Right hindlimb (tissue), 1 donor: ENCODE measurements at places on chromosomes 3 and 15.
A peak's percentile ranks its signal among the peaks of the same experiment; 100 is the strongest.

GRCh38 chr3:3665961-3666640, 133.1 kb upstream of the LRRN1 start:
- no peak for DNase-seq

DNA sequence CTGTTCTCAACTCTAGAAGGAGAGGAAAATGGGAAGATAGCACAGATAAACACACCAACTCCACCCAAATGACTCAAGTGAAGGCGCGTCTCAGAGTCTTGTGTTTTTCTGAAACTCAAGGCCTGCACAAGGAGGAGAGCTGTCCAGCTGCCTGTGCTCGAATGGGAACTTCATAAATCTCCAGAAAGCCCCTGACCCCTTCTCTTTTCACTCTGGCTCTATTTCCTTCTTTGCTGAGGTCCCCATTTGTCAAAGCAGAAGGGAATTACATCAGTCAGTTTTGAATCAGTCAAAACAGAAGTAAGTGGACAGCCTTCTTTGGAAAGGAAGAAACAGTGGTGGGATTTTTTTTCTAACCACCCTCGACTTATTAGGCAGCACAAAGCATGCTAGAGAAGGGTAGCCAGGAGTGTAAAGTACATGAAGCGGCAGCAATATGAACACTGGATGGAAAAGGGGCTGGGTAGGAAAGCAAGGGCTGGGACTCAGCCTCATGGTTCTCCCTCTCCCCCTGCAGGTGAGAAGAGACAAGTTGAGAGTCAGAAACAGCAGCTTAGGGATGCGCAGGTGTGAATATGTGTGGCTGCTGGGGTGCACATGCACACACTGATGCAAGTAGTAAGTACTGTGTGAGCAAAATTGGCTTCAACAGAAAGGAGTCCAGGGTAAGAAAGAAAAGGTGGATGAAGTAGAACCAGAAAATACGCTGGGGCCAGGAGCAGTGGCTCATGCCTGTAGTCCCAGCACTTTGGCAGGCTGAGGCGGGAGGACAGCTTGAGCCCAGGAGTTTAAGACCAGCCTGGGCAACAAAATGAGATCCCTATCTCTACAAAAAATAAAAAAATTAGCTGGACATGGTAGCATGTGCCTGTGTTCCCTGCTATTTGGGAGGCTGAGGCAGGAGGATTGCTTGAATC, 36.6 kb upstream of the MAGEF1 start:
- peak; percentile 14 for DNase-seq

GRCh38 chr3:123295171-123295900, 93.6 kb downstream of the SEC22A start:
- DNase-seq: no peak

- DNase-seq: no peak
Observed at GRCh38 chr3:128781164-128781563, 55.2 kb downstream of the RAB7A start.

DNA sequence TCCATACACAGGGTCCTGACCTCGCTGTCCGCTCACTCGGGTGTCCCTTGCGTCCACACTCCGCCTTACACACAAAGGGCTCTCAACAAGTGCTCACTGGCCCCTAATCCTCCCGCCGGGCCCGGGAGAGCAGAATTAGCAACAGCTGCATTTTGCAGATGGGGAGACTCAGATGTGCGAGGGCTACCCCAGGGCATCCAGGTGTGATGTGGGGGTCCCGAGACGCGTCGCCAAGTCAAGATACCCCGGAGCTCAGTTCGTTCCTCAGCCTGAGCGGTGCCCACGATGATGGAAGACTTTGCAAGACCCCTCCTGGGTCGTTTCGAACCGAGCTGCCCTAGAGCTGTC, 14.9 kb upstream of the WNT7A start:
- DNase-seq: no peak

- DNase-seq: peak; percentile 83
Observed at GRCh38 chr15:70101459-70102113, 3.9 kb upstream of the TLE3 start.

DNA sequence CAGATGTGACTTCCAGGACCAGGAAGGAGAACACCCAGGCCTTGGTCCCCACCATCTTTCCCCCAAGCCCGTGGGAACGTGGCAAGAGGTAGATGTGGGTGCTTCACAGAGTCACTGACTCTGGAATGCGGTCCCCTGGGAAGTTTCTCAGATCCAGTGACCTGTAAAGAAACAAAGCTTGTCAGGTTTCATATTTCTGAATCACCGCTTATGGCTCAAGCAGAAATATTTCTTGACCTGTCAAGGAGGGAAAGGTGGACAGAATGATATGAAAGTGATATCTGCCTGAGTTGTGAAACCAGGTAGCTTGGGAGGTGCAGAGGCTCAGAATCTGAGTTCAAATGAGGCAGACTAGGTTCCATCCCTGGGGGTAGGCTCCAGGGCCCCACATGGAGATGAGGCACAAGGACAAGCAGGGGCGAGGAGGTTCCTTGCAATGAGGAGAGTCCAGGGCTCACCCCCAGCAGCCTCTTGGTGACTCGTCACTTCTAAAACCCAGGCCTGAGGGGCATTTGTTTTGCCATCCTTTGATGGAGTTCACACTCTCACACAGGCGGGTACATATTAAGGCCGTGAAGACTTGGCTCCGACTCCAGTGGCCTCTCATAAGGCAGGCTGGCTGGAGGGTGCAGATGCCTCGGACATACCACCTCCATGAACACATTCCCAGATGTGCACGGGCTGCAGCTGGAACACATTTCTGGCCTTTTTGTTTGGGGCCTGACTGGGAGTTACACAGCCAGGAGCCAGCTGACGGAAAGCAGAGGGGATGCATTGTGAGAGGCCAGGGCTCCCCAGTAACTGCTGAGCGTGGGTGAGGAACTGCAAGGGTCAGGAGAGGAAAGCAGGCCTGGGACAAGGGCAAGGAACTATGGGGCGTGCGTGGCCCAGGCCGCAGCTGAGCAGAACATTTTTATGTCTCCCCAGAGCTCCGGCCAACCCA, 1.3 kb downstream of the CILP start:
- peak; percentile 82 for DNase-seq

- no peak for DNase-seq
Observed at GRCh38 chr15:69729167-69729748, 276.6 kb downstream of the RPLP1 start.
